ENCODE measurements at places on chromosomes 3 and 15.

DNA sequence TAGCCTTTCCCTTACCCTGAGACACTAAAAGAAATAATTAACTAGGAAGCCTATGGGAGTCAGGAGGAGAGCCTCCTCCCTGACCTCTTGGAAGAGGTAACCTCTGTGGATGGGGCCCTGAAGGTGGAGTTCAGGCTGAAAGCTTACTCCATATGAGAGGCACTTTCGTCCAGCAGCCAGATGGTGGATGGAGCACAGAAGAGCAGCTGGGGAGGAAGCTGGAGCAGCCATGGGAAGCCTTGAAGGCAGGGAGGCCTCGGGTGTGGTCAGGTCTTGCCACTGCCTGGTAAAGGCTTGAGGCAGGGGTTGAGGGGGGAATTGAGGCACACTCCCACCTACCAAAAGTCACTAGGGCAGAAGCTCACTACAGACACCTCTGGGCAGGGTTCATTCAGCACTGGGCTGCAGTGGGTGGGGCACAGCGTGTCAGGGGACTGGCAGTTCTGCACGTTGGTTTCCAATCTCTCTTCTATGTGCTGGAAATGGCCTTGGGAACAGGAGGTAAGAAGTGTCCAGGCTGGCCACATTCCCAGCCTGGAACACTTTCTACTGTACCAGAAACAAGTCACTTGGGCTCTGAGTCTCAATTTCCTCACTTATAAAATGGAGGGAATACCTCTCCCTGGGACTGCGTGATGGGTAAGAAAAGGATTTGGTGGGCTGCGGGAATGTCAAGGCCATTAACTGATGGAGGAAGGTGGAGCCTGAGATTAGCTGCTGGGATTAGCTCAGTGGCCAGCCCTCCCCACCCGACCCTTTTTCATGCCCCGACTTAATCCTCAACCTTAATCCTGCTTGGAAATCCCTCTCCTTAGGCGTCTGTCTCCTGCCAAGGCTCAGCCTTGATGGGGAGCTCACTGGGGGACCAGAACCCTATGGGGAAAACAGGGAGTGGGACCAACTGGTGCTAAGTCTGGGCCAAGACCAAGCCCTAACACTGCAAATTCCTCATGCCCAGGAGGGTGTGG lies 5.4 kb downstream of the PCBP4 start:
- DNase-seq: no peak

DNA sequence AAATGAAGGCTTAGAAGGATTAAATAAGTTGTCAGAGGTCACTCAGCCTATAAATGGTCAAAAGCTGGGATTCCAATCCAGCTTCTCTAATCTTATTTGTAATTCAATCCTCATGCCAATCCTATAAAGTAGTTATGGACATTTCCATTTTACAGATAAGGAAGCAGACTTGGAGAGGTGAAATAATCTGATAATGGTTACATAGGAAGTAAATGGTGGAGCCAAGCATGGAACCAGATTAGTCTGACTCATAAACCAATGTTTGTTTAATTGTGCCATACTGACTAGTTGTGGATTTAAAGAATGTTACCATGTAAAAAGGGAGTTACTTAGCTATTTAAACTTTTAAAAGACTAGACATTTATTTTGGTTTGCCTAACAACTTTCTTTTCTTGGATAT lies 59.7 kb downstream of the KCNAB1 start:
- DNase-seq: no peak

GRCh38 chr15:53851110-53851848 lies 91.8 kb upstream of the WDR72 start:
- DNase-seq: no peak

DNA sequence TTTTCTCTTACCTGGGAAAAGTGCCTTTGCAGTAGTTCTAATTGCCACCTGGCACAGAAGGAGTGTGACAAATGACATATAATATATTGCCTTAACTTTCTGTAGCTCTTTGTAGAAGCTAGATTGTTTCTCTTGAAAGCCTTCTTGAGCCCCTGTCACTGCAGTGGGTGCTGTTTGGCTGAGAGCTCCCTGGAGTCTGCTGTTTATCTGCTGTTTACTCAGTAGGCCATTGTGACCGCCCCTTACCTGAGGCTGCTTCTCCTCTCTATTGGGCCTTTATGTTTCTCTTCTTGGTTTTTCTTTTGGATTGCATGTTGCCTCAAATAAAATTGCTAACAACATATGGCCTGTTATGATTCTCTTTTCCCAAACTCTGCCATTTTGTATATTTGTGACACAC lies 16.7 kb downstream of the MAP2K5 start:
- DNase-seq: no peak

- DNase-seq: no peak
Measured at GRCh38 chr3:185988816-185989175, 51.0 kb upstream of the TRA2B start.

DNA sequence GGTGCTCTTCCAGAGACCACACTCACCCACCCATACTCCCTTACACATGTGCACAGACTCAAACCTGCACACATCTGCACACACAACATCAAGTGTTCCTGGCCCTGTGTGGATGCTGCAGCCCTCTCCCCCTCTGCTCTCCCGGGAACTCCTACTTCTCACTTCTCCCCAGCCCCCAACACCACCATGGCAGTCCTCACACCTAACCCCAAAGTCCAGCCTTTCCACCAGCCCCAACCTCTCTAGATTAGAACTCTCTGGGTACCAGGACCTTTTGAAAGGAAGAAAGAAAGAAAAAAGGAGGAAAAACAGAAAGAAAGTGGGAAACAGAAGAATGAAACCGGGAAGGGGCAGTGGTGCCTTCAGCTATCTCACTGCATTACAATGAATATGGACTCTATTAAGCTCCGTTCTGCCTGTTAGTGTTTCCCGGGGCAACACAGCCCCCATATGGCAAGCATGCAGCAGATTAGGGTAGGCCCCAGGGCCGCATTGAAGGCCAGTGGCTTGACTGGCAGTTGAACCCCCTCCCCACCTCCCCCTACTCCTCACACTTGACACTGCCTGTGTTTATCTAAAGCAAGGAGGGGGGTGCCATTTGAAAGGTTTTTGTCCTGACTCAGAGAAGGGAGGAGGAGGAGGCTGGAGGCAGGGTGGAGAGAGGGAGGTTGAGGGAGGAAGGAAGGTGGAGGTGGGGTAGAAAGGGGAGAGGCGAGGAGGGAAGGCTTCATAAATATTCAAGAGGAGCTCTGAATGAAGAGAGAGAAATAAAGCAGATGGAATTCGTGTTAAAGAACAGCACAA lies 30.1 kb downstream of the BOC start:
- no peak for DNase-seq

DNA sequence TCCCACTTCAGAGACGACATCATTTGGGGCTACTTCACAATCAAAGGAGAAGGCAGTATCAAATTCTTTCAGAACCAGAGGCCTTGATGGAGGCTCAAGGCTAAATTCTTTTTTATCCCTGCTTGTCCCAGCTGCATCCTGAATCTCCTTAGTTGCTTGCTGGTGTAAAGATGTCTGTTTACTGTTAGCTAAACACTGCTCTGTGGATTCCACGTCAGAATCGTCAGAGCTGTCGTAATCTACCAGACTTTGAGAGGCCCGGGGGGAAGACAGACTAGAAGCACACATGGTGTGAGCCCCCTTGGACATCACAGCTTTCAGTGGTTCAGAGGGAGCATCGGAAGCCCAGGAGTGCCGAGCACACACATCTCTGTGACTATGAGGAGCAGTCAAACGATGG lies 32.6 kb downstream of the LINS1 start:
- DNase-seq: no peak

DNA sequence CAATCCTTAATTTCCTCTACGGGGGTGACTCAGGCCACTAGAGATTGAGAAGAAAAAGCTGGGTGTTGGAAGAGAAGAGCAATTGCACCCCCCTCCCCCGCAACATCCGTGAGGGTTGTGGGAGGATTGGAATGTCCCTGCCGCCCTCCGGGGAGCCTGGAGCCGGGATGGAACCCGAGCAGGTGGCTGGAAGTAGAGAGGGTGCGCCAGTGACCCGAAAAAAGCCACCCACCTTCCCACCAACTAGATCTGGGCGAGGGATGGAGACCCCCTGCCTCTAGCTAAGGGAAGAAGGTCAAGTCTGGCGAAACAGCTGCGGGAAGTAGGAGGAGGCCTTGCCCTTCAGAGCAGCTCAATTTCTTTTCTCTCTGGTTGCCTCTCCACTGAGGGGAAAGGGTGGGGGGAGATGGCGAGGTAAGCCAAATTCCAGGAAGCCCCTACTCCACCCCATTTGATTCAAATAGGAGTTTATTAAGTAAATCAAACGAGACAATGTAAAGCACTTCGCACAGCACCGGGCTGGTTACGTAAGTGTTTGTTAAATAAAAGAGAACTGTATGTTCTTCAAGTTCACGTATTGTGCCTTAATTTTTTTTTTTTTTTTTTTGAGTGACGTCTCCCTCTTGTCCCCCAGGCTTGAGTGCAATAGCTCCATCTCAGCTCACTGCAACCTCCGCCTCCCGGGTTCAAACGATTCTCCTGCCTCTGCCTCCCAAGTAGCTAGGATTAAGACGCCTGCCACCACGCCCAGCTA lies 1.1 kb upstream of the WWTR1 start:
- DNase-seq: no peak

DNA sequence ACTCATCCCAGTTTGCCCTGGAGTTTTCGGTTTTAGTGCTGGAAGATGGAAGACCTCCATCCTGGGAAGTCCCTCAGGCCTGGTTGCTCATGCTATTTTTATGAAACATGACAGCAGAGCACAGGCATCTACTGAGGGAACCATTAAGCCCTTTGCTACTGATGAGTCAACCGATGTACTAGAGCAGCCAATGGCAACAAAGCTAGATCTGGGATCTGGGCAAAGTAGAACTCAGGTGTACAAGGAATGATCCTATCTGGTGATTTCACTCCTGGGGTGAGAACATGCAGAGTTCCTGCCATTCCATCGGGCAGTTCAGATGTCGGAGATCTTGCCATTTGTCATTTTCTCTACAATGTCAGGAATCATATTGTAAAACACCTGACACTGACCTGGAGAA lies 166.2 kb upstream of the NSMCE3 start:
- DNase-seq: no peak

GRCh38 chr15:95972812-95973211 lies 357.7 kb upstream of the NR2F2 start:
- DNase-seq: no peak

DNA sequence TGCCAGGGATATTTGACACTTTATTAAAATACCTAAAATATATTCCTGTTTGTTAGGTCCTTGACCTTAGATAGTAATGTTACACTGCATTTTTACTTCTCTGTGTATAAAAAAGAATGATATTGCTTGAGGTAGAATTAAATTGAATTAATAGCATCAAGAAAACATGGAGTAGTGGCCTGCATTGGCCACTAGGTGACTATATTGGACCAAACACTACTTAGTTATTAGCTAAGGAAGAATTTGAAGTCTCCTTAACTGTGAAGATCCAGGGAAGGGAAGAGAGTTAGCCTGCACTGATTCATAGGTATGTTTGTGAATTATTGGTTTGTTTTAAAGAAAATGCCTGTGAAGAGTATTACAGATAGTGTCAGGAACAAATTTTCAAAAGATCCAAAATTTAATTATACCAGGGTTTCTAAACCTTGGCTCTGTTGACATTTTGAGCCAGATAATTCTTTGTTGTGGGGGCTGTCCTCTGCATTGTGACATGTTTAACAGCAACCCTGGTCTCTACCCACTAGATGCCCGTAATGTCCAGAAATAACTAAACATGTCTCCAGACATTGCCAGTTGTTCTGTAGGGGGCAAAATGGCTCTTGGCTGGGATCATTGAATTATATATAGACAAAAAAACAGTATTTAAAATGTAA lies 103.6 kb upstream of the THSD4 start:
- peak; percentile 9 for DNase-seq

DNA sequence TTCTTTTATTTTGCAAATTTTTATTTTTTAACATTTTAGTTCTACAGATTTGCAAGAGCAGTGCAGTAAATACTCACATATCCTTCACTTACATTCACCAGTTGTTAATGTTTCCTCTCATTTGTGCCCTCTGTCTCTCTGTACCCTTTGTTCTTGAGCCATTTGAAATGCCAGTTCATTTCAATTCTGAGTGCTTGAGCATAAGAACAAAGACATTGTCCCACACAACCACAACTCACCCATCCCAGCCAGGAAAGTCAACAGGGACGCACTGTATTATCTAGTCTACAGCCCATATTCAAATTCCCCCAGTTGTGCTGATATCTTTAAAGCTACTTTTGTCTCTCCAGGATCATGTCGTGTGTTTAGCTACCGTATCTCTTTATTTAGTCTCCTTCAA lies 141.4 kb upstream of the SLC6A11 start:
- DNase-seq: no peak

- no peak for DNase-seq
Measured at GRCh38 chr3:4834403-4834866, 144.8 kb upstream of the BHLHE40 start.

DNA sequence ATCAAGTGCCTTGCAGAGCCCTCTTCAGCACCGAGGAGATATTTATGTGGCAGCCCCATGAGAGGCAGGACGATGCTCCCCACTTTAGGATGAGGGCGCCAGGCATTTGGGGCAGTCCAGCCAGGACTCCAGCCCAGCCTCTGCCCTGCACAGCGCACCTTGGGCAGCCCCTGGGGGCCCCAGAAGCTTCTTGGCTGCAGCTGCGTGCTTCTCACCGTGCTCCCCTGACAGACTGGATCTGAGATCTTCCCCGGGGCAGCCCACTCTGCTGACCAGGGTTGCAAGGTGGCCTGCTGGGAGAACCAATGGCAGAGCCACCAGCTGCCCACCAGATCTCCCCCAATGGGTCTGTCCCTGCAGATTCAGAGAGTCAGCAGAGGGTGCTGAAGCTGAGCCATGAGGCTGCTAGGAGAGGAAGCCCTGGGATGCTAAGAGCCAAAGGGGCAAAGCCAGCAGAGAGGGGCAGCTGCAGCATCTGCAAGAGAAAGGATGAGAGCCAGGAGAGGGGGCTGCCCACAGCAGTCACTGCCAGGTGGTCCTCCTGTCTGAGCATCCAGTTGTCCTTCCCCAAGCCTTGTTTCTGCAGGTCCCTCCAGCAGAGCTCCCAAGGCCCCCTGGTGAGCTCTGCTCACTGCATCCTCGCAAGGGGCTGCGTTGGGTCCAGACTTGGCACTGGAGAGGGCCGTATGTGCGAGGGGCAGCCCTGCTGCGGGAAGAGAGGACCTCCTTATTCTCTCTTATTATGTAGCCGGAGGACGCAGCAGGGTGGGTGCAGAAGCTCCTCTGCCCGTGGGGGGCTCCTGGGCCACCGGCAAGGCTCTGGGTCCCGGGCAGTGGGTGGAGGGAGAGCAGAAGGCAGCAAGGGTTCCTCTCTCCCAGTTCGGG lies 14.7 kb upstream of the KLF13 start:
- no peak for DNase-seq

GRCh38 chr3:72473156-72473555 lies 375.1 kb downstream of the SHQ1 start:
- no peak for DNase-seq

GRCh38 chr3:106332884-106333283 lies 464.1 kb upstream of the CBLB start:
- no peak for DNase-seq

- DNase-seq: peak; percentile 86
Measured at GRCh38 chr15:44215594-44215993, 20.5 kb upstream of the FRMD5 start.

GRCh38 chr3:188943591-188943990 lies 228.2 kb upstream of the TPRG1 start:
- no peak for DNase-seq

GRCh38 chr15:73752806-73753193 lies 351 bp downstream of the INSYN1 start:
- no peak for DNase-seq

All from COLO829 (cell line).